ENCODE measurements at places on chromosomes 3 and 15.

- DNase-seq = no peak
Observed at GRCh38 chr15:101152914-101153313, 98.9 kb downstream of the CHSY1 start.

GRCh38 chr3:129122412-129123011 is 908 bp upstream of the RAB43 start:
- DNase-seq = peak; percentile 4

DNA sequence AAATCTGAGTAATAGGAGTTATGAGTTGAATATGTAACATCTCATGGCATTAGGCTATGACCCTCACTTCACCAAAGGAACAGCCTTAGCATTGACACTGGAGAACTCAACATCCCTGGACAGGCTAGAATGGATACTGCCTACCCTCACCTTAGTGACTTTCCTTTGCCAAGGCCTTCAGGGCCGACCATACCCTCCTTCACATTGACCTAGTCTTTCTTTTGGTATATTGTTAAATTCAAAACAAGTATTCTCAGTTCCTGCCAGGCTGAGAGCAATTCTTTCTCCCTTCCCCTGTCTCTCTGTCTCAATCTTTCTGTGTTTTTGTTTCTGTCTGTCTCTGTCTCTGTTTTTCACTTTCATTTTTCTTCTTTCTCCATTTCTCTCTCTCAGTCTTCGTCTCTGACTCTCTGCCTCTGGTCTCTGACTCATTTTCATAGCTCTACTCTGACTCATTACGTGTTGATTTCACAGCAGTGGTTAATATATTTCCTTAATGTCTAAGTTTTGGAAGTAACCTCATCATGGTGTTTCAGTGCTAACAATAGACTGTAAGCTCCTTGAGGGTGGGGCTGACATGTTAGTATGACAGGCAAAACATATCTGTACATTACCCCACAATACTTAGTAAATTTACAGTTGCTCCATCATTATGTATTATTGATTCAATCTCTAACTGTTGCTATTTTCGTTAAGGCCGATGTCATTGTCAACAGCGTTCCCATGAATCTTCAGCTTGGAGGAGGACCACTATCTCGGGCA is 32.5 kb downstream of the PARP15 start:
- DNase-seq = no peak

DNA sequence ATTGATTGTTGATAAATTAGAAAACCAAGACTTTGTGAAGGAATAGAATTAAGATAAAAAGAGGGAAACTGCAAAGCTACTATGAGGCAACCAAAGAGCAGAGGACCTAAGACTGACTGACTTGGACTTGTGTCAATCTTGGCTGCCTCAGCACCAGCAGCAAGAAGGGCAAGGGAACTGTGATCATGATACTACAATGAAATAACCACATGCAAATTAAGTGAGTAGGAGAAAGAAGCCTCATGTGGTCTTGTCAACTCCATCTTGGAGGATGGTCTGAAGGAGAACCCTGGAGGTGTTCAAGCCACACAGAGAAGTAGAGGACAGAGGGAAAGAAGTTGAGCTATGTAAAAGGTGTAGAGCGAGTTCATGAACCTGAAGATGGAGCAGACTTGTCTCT is 47.3 kb upstream of the THRB start:
- DNase-seq = no peak

- no peak for DNase-seq
Observed at GRCh38 chr3:125108833-125109535, 53.2 kb upstream of the HEG1 start.

- DNase-seq = no peak
Observed at GRCh38 chr3:89372456-89372855, 265.0 kb downstream of the EPHA3 start.

- DNase-seq = no peak
Observed at GRCh38 chr15:93196135-93196670, 107.2 kb upstream of the RGMA start.

DNA sequence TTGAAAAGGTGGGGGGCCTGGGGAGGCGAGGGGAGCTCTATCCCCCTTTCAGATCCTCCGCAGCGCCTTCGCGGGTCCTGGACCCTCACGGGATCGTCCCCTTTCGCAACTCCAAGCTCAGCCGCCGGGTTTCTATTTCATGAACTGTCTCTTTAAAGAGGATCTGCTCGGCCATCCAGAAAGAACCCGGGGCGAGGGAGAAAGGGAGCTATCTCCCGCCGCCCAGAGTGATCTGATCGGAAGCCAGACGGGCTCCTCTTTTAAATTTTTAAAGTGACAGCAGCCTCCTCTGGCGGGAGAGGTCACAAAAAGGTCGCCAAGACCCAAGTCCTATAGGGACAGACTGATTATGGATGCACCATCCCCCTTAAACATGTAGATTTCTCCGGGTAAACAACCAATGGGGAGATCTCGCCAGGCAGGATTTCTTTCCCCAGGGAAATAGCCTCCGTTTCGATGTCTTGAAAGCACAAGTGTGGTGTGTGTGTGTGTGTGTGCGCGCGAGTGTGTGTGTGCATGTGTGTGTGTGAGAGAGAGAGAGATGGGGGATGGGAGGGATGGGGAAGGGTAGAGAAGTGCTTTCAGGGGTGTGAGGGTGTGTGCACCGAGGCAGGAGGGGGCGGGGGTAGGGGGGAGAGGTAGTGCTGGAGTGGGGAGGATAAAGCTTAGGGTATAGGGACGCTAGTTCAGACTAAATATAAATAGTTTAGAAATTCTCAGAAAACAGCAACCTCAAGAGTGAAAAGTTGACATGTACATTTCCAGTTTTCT is 516.1 kb downstream of the MECOM start:
- DNase-seq = no peak

DNA sequence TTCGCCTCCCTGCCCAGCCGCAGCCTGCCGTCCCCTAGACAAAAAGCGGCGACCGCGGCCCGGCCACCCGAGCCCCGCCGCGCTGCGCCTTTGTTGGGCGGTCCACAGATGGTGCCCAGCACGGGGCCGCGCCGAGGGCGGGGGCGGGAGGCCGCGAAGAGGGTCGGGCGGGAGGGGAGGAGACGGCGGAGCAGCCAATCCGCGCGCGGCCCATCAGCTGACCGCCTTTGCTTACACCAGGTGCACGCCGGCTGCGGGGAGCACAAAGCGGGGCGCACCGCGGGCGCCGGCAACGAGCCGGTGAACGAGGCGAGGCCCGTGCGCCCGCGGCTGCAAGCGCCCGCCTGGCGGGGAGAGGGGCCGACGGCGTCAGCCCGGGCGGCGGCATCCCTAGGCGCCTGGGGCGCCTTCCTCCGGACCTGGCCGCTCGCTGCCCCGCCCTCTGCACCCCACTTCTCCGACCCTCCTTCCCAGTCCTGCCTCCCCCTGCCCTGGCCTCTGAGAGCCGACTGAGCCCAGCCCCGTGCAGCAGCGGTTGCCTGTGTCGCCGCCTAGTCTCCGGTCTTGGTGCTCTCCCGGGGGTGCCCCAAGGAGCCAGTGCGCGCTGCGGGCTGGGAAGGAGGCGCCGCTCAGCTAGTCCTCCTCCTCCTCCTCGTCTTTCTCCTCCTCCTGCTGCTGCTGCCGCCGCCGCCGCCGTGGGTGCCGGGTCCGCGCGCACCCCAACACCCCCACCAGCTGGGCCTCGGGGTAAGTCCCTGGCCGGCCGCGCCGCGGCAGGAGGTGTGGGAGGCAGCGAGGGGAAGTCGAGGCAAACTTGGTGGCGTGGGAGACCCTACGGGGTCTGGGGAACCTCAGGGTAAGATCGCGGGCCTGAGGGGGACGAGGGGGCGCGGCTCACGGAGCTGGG is at the start of gene LRRN1:
TSS of gene LRRN1 (plus strand) at position 259 of the 907 bp plus-strand sequence. CDS start 45,211 bp downstream, outside the sequence.
- DNase-seq = no peak

DNA sequence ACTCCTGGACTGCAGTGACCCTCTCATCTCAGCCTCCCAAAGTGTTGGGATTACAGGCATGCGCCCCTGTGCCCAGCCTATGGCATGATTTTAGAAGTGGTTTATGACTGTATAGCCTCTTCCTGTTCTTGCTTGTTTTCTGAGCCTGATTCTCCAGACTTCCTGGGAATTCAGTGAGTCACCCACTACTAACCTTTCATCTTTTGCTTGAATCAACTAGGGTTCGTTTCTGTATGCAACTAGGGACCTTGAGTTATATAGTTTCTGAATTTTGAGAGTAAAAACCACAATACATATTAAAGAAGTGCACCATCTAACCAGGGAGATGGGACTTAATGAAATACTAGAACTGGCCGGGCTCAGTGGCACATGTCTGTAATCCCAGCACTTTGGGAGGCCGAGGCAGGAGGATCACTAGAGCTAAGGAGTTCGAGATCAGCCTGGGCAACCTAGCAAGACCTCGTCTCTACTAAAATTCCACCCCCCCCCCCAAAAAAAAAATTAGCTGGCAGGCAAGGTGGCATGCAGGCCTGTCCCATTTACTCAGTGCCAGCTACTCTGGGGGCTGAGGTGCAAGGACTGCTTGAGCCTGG is 76.0 kb downstream of the ZNF609 start:
- DNase-seq = no peak

DNA sequence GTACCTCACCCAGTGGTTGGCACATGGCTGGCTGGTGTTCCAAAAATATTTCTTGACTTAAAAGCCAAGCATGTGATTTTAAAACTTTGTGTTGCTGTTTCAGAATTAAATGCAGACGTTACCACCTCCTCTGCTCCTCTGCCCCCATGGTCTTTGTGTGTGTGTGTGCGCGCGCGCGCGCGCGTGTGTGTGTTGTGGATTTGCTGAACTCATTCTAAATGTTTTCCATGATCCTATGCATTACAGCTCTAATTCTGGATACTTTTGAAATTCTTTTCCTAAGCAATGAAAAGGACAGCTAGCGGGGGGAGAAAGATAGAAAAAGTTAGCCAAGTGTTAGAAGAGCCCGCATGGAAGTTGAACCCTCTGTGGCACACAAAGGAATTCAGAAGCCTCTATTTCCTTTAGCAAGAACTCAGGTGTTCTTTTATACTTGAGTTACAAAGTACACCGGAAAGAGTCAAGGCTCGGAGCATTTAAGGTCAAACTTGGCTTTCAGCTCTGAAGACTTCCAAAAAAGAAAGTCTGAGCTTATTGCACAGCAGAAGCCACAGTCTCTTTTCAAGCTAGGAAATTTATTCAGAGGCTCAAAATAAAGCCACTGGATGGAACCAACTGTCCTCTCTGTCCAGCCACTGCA is 350.5 kb upstream of the TBL1XR1 start:
- no peak for DNase-seq

DNA sequence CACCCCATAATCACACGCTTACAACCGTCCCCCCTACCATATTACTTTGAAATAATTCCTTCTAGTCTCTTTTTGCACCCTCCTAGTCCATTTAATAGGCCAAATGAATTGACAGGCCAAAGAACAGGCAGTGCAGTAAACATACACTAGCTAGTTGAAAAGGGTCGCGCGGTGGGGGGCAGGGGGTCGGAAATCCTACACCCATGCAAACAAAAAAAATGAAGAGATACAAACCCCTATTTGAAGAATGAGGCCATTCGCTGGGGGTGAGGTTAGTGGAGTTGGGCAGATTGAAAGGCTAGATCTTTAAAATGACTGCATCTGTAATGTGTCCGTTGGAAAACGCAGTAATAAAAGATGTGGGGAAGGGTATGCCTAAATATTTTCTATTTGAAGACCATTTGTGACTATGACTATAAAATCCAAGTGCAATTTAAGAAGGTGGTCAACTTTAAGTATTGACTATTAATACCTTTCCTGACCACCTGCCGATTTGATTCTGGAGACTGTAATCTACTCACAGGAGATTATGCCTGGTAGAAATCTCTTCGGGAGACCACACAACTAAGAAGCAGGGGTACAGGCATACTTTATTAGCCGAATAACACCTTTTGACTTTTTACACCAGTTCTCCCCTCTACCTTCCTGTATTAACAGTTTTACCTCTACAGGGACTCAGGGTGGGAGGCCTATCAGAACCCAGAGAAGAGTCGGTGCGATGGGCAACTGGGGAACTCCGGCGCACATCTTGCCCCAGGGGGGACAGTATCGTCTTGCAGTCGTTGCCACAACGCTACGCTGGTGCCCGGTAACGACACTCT is 762 bp upstream of the ARL6 start:
- no peak for DNase-seq

GRCh38 chr3:144463911-144464310 is 492.3 kb downstream of the DIPK2A start:
- no peak for DNase-seq

DNA sequence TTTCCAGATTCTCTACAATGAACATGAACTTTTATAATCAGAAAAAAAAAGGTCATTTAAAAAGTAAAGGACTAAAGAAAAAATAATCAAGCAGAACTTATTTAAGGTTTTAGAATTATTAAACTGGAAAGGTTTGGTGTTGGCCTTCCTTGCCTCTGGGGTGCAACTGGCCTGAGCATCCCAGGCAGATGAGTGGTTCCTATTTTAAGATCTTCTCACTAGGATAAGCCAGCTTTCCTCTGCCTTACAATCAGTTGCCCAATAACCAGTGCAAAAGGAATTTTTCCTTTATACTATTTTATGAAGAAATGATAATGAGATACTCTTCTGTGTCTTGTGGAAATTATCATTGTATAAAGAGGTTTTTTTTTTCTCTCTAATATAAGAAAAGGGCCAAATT is 56.6 kb downstream of the SEC22A start:
- no peak for DNase-seq

DNA sequence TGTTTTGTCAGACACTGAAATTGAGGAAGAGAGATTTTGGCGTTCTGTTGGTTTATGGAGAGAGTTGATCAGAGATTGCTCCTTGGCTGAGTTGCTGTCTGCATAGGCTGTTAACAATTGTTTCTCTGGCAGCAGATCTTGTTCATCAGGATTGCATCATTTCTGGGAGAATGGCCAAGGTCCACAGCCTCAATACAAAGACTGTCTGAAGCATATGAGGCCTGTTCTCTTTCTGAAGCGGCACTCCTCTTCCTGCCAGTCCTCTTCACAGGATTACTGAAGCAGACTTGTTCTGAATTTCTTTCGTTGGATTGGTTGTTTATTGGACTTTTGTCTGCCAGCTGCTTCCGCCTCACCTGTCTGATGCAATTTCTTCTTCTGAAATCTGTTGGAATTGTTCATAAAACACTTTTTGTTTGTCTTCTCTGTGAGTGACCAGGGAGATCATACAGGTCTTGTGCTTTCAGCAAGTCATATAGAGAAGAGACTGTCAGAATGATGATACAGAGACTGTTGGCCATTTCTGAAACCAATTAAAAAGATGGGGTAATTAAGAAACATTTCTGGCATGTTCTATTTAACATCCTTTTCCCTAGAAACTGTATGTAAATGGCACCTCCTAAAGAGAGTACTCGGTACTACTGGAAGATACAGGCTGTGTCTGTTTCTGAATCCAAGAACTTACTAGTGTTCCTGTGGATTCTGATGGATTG is 25.5 kb downstream of the SETD5 start:
- DNase-seq = no peak

- DNase-seq = no peak
Observed at GRCh38 chr3:147403511-147403910, 2.8 kb downstream of the ZIC4 start.

DNA sequence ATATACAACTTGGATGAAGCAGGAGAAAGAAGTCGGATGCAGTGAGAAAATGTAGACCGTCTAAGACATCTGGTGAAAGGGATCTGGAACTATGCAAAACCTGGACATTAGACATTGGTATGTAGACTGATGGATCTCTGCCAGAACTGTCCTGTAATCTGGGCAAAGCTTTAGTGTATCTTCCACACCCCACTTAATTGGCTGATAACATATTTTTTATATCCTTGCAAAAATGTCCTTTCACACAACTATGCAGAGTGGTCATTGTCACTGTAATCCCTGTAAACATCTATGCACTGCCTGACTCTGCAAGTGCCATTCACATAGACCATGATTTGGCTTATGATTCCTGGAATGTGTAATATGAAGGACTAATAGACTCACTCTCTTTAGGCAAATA is 163.1 kb downstream of the TUSC7 start:
- no peak for DNase-seq

- DNase-seq = no peak
Observed at GRCh38 chr15:46328821-46329220, 694.0 kb downstream of the SQOR start.

All from T-helper 9 cell (primary cell).